ENCODE measurements at places on chromosomes 11 and 22.

- no peak for DNase-seq
Measured at GRCh38 chr22:36417281-36417686, 29.5 kb upstream of the MYH9 start.

GRCh38 chr11:12485328-12485727, 108.0 kb downstream of the PARVA start:
- DNase-seq, result no peak

DNA sequence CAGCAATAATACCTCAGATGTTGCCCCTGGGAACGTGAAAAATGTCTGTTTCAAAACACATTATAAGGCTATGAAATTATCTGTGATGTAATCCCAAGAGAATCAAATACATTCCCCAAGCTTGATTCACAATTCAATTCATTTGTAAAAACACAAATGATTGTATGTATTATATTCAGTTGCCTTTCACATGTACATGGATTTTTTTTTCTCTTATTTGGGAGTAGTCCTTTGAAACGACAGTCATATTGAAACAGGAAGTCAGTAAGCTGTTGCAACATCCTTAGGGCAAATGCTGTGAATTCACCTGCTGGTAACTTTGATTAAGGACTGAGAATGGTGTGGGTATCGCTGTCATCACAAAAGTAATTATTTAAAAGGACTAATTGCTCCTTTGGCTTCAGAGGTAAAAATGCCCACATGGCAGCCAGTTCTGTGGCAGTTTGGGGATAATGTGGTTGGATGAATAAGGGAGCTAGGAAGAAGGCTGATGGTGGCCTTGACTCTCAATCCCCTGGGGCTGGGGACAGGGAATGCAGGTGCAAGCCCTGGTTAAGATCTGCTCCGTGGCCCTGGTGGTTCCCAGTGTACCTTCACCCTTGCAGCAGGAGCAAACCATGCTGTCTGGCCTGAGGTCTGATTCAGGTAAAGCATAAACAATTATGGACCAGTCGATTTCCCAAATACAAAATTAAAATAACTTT, 13.2 kb downstream of the EHF start:
- no peak for DNase-seq

DNA sequence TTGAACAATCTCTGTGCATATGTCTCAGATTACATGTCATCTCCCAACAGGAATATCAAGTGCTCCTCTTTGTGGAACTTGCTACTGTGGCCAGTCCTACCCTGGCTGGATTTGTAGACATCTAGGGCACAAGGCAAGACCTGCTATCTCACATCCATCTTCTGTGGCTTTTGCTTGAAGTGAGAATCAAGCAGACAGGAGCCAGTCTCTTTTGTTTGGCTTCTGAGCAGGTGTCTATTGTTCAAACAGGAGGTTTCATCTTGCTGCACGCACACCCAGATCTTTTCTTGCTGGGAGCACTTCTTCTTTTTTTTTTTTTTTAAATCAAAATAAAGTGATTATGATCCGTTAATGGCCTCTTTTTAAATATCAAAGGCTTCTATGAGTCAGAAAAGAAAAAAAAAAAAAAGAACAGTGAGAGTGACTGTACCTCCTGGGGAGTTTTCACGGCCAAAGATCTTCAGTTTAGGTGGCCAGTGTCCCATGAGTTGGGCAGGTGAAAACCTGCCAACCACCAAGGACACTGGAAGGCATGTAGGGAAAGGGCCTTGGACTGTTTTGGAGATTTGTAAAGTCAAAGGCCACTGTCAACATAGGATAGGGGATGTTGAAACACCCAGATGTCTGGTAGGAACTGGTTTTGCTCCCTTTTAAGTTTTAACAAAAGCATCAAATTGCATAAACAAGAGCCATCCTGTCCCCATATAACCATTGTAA, 78.1 kb downstream of the CD44 start:
- DNase-seq, result peak; percentile 21

DNA sequence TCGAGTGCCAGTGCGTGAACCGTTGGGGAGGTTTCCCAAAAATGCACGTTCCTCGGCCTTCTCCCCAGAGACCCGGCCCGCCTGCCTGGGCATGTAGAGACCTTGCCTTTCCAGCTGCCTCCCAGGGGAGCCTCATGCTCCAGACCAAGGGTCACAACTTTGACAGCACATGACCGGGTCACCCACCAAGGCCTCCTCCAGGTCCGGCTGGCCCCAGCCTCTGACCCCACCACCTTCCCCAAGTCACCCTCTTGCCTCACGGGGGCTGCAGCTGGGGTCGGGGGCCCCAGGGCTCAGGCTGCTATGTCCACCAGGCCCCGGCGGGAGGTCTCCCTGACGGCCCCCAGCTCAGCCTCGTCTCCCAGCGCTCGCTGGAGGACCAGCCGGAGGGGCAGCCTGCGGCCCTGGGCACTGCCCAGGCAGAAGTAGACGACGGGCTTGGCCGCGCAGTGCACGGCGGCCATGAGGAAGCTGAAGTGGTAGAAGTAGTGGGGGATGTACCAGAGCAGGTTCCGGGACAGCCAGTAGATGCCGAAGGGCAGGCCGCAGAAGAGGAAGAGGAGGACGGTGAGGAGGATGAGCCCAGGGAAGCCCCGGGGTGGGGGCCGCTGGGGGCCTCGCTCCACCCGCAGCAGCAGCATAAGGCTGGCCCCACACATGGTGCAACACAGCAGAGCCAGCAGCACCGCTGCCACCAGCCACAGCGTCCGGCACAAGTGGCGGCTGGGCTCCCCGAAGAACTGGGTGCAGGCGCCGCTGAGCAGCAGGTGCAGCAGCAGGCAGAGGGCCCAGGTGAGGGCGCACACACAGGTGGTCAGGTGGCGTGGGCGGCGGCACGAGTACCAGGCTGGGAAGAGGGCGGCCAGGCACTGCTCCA, 4.4 kb downstream of the MRGPRE start:
- DNase-seq, result no peak

- DNase-seq, result no peak
Measured at GRCh38 chr11:9038541-9038940, 34.7 kb upstream of the NRIP3 start.

DNA sequence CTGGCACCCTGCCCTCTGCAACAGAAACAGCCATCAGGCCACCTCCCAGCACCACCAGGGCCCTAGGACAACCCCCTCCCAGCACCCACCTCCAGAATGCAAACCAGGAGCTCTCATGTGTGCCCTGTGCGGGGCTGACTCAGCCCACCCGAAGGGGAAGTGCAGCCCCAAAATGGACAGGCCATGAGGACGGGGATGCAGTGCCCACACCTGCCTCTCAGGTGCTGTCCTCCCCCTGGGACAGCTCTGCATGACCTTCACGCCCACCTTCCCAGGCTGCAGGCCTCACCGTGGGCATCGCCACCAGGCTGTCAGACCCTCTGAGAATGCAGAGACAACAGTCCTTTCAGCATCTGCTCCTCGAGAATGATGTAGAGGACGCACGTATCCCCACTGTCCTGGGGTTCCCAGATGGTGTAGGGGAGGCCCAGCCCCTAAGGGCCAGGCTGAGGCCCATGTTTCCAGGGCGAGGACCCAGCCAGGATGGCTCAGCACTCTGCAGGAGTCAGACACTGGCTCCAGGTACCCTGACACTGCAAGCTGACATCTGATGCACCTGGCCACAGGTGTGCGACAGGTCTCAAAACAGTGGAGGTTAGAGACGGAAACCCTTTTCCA, 13.5 kb downstream of the MOB2 start:
- no peak for DNase-seq

DNA sequence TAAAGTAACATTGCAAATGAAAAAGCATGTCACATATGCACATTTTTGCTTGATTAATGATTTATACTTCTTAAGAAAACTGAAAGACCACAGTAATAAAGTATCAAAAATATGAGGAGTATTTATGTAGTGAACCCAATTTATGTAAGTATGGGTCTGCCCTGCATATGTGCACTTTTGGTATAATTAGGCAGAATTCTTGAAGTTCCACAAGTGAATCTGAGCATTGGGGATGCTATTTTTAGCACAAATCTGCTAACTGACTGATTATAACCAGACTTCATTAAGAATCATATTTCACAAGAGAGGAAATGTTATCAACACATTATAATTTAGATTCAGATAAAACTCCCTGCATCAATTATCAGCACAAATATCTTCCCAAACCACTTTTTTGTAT, 407.1 kb upstream of the LRRC4C start:
- DNase-seq, result no peak

- no peak for DNase-seq
Measured at GRCh38 chr11:106999196-106999595, 19.1 kb downstream of the GUCY1A2 start.

DNA sequence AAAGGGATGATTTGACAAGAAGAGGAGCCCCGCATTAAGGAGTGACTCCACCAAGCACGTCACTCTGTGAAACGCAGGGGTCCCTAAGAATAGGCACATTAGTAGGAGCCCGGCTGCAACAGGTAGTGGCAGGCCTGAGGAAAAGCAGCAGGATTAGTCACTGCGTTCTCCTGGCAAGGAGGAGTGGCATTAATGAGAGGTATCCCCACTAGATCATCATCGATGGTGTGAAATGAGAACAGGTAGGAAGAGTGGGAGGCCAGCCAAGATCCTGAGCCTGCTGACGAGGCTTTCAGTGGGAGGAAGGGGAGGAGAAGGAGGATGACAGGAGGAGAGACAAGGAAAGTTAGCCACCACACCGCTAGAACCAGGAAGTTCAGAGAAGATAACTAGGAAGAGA, 38.6 kb downstream of the NRXN2 start:
- DNase-seq, result no peak

- DNase-seq, result no peak
Measured at GRCh38 chr11:27234043-27234668, 128.9 kb downstream of the CCDC34 start.

DNA sequence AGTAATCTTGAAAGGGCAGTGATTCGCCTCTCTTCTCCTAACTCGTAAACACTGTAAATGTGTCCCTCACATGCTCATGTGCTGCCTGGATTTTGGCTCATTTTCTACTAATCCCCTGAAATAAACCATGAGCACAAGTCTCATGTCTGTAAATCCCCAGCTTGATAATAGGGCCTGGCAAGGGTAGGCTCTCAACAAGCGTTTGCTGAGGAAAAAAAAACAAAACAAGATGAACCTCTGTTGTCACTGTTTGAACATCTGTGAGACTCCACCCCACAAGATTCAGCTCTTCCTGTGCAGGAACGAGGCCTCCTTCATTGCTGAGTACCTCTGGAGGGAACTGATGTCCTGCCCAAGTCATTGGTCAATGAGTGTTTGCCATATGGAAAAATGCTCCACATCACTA, 4.5 kb upstream of the CYB5R2 start:
- DNase-seq, result no peak
